ENCODE measurements at places on chromosomes 11 and 22.

DNA sequence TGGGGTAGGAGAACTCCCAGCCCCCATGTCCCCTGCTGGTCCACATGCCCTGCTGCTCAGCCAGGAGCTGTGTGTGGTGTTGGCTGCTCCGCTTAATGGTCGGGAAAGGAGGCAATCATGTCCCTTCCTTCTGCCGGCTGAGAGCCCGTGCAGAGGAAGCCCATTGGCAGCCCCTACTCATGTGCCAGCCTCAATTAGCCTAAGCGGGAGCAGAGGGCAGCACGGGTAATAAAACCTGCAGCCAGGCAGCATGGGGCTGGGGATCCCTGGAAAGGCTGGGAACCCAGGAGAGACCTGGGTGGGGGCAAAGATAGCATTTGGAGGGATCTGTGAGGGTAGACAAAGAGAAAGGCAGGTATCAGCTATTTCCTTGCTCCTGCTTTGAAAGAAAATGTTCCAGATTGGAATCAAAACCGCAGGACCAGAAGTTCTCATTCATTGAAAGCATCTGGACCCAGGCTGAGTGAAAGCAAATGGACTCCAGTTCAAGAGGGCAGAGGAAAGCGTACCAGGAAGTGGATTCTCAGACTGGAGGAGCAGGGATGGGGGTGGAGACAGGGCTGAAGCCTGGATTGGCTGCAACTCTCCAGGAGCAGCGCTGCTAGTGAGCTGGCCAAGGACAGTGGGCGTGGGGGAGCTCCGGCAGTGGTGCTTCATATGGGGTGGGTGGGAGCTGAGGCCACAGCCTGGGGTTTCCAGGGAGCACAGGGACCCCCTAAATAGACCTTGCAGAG is 103.4 kb upstream of the NECTIN1 start:
- peak; percentile 62 for DNase-seq

GRCh38 chr11:27173545-27173944 is 132.9 kb downstream of the BBOX1 start:
- no peak for DNase-seq

GRCh38 chr11:69320756-69321741 is 27.1 kb downstream of the MYEOV start:
- DNase-seq = no peak

DNA sequence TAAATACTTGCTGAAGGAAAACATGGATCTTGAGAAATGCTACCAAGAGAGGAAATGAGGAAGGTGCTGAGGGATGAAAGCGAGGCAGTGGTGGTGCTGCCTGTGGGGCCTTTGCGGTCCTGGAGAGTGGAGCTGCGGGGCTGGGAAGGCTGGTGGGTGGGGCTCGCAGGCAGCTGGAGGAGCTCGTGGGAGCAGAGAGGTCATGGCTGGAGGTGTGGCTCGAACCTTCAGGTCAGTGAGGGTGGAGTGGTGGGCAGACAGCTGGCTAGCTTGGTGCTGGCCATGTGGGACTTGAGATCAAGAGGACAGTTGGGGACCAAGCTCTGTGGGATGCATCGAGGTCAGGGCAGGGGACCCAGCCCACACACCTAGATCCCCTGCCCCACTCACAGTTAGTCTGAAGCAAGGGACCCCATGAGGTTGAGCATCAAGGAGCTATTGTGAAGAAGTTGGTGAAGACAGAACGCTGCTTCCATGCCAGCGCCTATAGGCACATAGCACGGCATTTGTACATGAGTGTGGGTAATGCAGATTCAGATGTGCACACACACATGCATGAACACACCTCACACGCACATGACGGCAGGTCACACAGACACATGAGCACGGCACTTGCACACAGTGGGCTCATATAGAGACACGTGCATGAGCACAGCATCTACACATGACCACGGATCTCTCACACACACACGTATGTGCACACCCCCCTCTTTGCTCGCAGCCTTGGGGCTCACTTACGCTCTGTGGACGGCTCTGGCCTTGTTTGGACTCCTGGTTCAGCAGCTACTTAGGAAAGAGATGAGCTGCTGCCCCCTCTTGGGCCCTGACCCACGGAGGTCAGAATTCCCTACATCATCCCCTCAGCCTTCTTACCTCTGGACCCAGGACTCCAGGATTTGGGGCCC is 30.4 kb downstream of the SHANK3 start:
- no peak for DNase-seq

- no peak for DNase-seq
Measured at GRCh38 chr22:46931414-46931813, 169.0 kb downstream of the TBC1D22A start.

DNA sequence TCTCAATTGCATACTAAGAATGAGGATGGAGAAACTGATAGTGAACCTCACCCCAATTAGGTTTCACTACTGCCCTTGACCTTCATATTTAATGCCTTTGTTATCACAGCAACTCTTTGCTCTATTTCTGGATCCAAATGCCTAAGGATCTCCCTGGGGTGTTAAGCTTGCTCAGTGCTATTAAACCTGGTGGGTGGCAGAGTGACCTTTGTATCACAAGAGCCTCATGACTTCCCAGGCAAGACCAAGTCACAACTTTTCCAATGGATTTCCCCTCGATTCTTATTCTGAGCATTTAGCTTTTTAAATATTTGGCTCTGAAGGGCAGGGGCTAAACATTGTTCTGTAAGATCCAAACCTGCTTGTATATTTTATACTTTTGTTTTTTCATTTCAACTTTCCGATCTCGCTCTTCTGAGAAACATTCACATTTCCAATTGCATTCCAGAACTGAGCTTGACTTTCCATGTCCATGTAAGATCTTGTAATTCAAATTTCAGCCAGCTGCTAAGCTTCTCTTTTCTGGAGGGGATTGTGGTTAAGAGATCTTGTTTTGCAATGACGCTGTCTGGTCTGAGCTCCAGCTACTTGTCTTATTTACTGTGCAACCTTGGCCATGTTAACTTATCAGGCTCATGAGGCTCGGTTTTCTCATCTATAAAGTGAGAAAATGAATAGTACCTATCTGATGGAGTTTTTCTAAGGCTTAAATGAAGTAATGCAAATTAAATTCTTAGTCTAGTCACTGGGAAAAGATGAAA is 6.4 kb upstream of the EHF start:
- DNase-seq = no peak

GRCh38 chr22:41976070-41976901 is 7.0 kb downstream of the SEPTIN3 start:
- peak; percentile 71 for DNase-seq

- DNase-seq = peak; percentile 80
Measured at GRCh38 chr11:43574949-43575912, 105.3 kb upstream of the HSD17B12 start.

GRCh38 chr11:6596239-6596877 is 7.1 kb downstream of the RRP8 start:
- DNase-seq = no peak

GRCh38 chr11:45538939-45539338 is 126.5 kb downstream of the CHST1 start:
- no peak for DNase-seq

DNA sequence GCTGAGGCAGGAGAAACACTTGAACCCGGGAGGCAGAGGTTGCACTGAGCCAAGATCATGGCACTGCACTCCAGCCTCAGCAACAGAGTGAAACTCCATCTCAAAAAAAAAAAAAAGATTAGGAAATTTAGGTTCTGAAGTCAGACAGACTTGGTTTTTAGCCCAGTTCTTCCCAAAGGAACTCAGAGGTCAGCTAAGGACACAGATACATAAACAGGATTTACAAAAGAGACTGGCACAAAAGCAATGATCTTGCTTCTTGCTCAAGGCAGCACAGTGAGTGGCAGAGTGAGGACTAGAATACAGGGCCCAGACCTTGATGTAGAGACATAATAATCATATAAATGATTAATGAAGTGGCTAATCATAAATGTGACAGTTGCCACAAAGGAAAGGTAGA is 25.4 kb upstream of the RRAS2 start:
- no peak for DNase-seq

DNA sequence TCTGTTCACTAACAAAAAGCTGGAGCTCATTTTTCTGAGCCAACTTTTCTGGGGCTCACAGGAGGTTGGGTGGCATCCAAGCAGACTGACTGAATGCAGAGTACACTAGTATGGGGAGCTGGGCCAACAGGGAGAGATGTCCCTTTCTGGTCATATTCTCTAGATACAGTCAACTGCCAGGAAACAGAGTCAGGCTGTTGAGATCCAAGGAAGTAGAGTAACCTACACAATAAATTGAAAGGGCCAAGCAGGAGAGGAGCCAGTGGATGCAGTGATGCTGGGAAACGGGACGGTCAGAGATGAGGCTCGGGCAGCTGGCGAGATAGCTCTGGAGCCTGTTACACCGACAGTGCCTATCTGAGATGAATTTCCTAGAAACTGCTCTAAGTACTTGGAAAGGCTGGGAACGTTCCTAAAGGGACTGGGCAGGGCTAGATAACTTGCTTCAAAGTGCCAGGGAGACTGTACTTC is 71.1 kb downstream of the LARGE2 start:
- no peak for DNase-seq

- DNase-seq = no peak
Measured at GRCh38 chr11:9868641-9869040, 204.8 kb downstream of the SWAP70 start.

DNA sequence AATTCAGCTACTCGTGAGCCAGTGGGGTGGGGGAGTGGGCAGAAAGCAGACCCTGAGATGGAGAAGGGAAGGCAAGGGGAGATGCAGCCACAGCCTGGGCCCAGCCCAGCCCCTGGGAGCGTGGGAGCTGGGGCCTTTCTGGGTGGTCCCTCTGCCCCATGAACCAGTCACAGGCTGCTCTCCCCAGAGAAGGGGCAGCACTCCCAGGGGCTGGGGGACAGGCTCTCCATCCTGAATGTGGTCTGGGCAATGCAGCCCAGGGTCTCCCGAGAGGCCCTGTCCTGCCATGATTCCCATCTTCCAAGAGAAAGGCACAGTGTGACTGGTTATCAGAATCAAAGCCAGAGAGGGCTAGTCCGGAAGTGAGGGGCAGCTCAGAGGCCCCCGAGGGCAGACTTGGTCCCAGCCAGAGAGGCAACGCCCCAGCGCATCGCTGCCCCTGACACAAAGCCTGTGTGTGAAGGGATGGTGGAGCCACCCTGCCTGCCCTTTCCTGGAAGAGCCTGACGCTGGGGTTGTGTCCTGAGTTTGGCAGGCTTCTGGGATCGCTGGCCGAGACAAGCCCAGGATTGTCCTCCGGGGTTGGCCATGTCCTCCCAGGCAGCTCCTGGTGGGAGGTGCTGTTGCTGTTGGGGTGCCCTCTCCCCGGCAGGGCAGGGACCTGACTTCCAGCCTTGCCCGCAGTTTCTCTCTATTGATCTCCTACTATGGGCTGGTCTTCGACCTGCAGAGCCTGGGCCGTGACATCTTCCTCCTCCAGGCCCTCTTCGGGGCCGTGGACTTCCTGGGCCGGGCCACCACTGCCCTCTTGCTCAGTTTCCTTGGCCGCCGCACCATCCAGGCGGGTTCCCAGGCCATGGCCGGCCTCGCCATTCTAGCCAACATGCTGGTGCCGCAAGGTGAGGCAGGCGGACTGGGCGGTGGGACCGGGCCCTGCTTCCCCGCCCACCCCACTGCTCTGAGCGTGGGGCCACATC is 23.8 kb upstream of the SLC22A12 start:
- DNase-seq = peak; percentile 76

- peak; percentile 64 for DNase-seq
Measured at GRCh38 chr11:43989162-43989981, 46.9 kb downstream of the C11orf96 start.

GRCh38 chr11:29435421-29435820 is 581.4 kb downstream of the KCNA4 start:
- no peak for DNase-seq

- no peak for DNase-seq
Measured at GRCh38 chr11:69836401-69836800, 17.2 kb upstream of the FGF3 start.

- DNase-seq = peak; percentile 72
Measured at GRCh38 chr22:30005213-30005857, 74.9 kb upstream of the HORMAD2 start.

- DNase-seq = no peak
Measured at GRCh38 chr11:126924376-126925040, 76.1 kb downstream of the KIRREL3 start.

DNA sequence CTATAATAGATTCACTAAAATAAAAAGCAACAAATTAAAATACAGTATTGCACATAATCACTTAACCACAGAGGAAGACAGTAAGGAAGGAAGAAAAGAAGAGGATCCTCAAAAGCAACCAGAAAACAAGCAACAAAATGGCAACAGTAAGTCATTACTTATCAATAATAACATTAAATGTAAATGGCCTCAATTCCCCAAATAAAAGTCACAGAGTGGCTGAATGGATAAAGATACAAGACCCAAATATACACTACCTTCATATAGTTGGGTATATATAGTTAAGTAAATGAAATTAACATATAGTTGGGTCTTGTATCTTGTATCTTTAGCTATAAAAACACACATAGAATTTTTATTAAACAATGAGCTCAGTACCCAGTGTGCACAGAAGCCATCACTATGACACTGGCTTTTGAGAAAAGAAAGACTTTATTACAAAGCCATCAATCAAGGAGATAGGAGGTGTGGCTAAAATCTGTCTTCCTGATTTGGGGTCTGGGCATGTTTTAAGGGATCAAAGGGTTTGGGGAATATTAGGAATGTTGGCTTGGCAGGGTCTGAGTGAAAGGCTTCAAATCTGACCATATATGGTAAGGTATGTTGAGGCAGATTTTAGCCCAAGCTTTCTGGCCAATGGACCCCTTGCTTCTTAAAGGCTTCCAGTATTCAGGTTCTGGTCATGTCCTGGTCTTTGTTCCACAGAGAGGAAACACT is 13.4 kb upstream of the GLYAT start:
- no peak for DNase-seq

DNA sequence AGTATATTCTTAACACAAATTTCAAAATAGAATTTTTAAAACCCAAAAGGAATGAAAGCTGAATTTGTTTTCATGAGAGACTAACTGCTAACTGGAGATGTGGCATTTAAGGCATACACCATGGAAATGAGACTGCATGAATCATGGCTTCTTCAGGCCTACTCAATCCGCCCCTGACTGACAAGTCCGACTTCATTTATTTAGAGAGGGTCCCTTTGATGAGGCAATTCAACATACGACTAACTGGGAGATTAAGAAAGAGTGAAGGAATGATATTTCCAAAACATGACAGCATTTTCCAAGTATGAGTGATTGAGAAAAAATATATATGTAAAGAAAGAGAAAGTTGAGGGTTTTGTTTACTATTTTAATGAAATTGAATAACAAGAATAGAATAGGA is 720.1 kb downstream of the DLG2 start:
- DNase-seq = no peak

DNA sequence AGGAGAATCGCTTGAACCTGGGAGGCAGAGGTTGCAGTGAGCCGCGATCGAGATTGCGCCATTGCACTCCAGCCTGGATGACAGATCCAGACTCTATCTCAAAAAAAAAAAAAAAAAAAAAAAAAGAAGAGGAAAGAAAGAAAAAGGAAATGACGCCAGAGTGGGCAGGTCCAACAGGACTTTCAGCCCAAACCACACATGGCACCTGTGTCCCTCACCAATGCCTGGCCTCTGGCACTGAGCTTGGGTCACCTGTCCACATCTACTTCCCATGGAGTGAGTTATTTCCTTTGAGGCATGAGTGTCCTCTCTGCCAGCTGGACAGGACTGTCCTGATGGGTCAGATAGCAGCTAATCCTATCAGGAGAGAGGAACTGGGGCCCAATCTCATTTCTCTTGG is 15.2 kb upstream of the GCAT start:
- no peak for DNase-seq

GRCh38 chr11:86547727-86548126 is 124.7 kb downstream of the ME3 start:
- DNase-seq = no peak

GRCh38 chr11:129282634-129283033 is 90.5 kb upstream of the ARHGAP32 start:
- DNase-seq = no peak

Data from ecto neural progenitor cell (in vitro differentiated cells).